ENCODE measurements at places on chromosomes 6 and 20.

GRCh38 chr6:53604623-53605190 is 59.8 kb upstream of the GCLC start:
- no peak for DNase-seq

DNA sequence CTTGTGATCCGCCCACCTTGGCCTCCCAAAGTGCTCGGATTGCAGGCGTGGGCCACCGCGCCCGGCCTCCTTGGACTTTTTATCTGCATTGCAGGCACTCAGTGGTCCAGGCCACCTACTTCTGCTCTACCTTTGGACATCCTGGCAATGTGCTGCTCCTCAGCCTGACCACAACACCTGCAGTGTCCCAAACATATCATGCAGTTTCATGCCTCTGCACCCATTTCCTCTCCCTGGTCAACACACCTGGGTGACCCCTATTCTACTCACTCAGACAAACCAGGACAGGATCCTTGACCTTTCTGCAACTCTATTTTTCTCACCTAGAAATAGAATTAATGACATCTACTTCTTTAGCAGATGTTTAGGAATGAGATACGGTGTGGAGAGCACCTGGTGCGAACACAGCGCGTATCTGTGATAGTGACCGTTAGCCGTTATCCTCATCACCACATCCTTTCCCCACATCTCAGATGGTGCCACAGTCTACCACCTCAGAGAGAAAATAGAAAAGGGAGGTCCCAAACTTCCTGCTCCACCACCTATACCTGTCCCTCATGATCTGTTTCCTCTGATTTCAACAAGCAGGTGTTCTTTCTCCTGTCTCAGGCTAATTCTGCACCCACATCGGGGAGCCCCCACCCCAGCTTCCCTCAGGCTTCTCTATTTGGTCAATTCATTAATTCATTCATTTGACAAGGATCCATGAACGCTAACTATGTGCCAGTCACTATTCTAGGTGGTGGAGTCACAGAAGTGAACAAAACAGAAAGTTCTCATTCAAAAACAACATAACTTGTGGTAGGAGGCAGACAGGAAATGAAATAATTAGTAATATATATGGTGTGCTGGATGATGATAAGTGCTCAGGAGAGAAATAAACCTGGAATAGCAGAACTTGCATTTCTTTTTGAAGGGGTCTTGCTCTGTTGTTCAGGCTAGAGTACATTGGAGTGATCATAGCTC is 4.3 kb upstream of the BTN3A2 start:
- DNase-seq, result peak; percentile 30

DNA sequence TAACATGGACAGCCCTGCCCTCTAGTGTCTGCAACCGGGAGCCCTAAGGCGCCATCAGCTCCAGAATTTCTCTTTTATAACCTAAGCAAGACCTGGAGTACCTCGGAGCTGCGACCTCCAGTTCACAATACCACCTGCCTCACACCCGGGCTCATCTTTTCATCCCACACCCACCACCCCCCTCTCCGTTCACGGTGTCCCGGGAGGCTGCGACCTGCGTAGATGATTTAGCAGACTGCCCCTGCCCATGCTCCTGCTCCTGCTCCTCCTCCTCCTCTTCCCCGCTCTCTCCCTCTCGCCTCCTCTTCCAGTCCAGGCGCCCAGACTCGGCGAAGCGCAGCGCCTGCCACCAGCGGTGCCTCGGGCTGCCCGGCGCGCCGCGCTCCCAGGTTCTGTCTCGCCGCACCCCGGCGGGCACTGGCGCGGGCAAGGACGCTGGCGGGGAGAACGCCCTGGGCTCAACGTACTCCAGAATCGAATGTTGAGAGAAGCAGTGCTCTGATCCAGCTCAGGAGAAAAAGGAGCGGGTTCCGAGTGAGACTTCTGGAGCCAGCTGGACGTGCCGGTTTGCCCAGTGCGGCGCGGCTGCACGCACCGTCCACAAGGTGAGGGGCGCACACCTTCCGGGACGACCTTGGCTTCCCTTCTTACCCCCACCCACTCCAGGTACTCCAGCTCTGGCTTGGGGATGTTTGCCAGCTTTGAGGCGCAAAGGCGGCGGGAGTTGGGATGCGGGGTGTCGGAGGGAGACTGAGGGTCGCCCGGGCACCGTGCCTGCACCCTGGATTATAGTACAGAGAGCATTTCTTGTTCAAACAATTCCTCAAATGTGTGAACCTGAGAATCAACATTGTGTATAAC is at the start of gene HTR1E:
TSS of gene HTR1E (plus strand) at position 310 of the 861 bp plus-strand sequence. CDS start 77,807 bp downstream, outside the sequence.
- DNase-seq, result peak; percentile 28

- no peak for DNase-seq
Measured at GRCh38 chr20:1119128-1119505, 715 bp downstream of the PSMF1 start.

DNA sequence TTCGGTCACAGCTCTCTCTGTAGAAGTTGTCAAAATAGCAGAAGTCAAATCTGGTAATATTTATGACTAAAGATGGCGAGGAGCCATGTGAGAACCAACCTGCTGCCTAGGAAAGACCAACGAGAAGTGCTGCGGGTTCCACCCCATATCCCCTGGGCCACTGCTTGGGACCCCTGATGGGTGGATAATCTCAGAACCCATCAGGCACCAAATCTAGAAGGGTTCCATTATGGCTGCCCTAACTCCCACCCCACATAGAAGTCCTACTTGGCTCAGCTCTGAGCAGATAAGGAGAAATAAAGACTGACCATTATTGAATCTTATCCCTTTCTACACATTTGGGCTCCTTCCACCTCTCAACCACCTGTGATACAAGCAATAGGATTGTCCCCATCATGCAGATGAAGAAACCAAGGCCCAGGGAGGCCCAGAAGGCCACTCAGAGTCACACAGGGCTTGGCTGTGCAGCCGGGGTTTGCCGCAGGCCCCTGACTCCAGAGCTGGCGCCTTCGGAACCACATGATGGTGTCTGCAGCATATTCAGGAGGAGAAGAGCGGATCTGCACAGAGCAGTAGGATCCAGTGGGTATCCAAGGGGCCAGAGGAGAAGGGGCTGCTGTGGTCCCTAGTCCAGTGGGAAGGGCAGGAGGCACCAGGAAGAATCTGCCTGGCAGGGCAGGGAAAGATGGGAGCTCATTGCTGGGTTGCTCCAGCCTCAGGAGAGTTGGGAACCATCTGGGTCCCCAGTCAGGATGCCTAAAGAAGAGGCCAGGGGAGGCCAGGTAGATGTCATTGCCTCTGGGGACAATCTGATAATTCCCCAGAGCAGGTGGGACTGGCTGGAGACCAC is 9.6 kb upstream of the PCMTD2 start:
- no peak for DNase-seq

DNA sequence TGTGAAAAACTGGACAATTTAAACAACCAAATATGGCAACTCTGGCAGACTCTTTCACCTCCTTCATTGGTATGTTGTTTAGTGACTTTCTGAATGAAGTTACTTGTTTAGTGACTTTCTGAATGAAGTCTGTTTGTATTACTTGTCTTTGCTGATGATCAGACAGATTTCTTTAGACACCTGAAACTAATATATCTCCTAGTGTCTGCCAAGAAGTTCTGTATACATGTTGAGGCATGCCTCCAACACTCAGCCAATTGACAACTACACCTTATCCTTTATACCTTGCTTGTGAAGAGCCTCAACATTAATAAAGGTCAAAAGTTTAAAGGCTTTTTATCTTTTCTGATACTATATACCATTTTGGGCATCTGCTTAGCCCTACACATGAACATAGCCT is 725.4 kb upstream of the EPHA7 start:
- no peak for DNase-seq

GRCh38 chr20:21103582-21104465 is 2.3 kb downstream of the LINC00237 start:
- peak; percentile 35 for DNase-seq

- DNase-seq, result no peak
Measured at GRCh38 chr6:37036146-37036545, 30.7 kb downstream of the FGD2 start.

GRCh38 chr20:57586370-57586793 is 25.5 kb downstream of the PCK1 start:
- DNase-seq, result no peak

DNA sequence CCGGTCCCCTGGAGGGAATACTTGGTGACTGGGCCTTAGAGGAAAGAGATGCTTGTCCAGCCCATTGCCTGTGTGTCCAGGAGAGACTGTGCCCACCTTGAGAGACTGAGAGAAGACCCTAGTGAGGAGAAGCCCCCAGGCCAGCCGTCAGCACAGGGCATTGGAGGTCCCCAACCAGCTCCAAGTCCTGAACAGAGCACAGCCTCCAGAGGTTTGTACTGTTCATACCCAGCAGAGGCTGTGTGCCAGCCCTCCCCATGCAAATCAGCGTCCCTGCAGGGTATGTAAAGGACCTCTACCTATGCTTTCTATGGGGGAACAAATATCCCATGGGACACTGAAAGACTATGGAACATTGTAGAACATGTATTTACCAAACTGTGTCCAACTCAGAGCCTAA is 8.4 kb downstream of the HLA-E start:
- DNase-seq, result no peak

All from activated T-cell treated with anti-CD3 and anti-CD28 coated beads, Interleukin-2, amount 50 U/mL, for 48 hours (primary cell).